ENCODE measurements at places on chromosomes 6 and 20. TPM values are rescaled to one million over a fixed set of nuclear protein-coding genes. Genes with fewer than 3 reads are reported as not detected.

- no peak for DNase-seq
Measured at GRCh38 chr6:26260725-26261490, 104.1 kb upstream of the BTN3A2 start.

GRCh38 chr6:88881451-88881850, 82.0 kb downstream of the RNGTT start:
- DNase-seq = no peak

GRCh38 chr6:41136911-41137310, 17.2 kb downstream of the TREML1 start:
- no peak for DNase-seq

DNA sequence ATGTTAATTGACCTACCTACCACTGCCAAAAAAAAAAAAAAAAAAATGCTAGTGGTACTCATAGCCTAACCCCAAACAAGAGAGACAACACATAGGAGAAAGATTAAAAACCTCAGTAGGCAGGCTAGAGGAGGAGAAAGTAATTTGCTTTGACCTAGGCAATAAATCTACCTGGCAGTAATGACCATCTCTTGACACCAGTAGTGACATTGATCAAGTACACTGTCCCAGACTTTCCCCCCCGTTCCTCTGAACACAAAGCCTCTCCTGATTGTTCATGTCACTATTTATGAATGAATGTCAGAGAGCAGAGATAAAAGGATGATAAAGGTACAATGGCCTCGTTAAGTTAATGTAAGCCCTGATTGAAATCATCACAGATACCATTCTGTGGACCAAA, 746.8 kb downstream of the CBLN4 start:
- DNase-seq = no peak

The MYL9 gene
- total RNA-seq = 29.0 TPM

DNA sequence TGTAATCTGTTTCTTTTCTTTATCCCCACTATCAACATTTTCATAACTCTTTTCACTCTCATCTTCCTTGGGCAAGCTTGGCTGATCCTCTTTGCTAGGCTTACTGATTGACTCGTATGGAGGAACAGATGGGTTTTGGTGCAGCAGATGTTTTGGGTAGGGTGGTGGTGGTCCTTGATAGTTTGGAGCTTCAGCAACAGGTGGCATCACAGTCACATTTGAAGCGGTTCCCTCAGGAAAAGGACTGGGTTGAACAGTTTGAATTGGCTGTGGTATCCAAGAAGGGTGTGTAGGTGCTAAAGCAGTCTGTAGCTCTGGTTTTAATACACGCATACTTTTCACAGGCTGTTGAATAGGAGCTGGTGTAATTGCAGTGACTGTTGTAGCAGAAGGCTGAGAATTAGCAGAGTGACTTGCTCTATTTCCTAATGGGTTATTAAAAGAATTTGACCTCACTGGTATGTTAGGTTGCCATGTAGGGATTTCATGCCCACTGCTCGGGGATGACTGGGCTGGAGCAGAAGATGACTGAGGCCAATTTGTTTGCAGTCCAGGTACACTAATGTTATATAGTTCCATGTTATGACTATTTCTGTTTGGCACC, 34.5 kb downstream of the LATS1 start:
- no peak for DNase-seq

DNA sequence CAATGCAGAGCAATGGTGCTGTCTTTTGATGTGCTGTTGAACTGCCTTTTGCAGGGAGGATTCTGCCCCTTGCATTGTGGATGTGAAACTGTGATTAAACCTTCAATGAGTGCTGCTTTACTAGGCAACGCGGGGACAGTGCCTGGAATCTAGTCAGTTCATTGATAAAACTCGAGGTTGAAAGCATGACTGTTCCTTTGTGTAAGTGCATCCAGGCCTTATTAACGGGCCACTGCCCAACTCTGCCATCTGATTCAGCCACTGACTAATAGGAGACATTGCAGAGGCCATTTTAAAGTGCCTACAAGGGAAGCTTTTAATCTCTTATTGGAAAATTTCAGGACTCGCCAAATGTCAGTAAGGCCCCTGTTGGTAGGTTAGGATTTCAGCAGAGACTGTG, 49.3 kb downstream of the SLC35F1 start:
- peak; percentile 18 for DNase-seq

GRCh38 chr6:37259191-37259590, 1.2 kb upstream of the TMEM217 start:
- peak; percentile 15 for DNase-seq

The BMP6 gene
- total RNA-seq = not detected

The GSTA3 gene
- total RNA-seq = 2.4 TPM

DNA sequence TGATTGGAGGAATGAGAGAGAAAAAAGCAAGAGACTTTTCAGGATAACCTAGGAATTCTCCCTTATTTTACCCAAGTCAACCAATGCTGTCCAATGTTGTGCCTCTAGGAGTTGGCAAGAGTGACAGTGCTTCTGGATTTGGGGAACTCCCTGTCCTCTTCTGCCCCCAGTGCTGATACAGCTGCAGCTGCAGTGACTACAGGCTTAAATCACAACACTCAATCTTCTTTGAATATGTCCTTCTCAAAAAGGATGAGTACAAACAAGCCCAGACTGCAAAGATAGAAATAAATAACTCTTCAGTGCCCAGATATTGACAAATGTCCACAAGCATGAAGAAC, 141.0 kb upstream of the COL21A1 start:
- DNase-seq = no peak

The TTBK1 gene
- total RNA-seq = under 0.01 TPM

The TRIM39 gene
- total RNA-seq = 26.8 TPM

The LY6G6F gene
- not detected for total RNA-seq

DNA sequence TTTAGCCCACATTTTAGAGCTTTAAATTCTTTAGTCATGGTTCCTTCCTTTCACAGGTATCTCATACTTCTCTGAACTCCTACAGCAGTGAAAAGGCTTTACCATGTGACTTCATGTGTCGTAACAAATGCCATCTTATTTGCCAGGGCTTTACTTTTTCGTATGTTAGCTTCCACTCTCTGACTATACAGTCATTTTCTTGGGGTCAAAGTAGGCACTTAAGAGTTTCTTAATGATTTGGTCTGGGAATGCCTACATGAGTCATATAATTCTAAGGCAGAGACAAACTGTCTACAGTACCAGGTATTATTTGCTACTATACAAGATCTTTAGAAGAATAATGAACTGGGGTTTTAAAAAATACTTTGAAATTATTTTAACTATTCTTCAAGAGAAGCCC, 15.0 kb downstream of the RAB23 start:
- peak; percentile 83 for DNase-seq

- no peak for DNase-seq
Measured at GRCh38 chr6:5762561-5762968, 244.2 kb downstream of the NRN1 start.

DNA sequence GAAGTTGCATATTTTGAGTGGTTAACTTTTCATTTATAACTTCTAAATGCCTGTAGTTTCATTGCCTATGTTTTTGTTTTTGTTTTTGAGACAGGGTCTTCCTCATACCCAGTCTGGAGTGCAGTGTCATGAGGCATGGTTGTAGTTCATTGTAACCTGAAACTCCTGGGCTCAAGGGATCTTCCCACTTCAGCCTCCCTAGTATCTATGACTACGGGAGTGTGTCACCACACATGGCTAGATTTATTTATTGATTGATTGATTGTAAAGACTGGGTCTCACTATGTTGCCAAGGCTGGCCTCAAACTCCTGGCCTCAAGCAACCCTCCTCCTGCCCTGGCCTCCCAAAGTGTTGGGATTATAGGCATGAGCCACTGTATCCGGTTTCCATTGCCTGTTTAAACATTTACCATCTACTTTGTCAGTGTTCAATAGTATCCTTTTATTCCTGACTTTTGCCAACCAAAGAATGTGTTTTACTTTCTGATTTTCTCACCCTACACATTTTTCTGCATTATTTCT, 144.6 kb downstream of the CDKAL1 start:
- DNase-seq = no peak

GRCh38 chr6:142207265-142207877, 60.3 kb downstream of the VTA1 start:
- peak; percentile 44 for DNase-seq

DNA sequence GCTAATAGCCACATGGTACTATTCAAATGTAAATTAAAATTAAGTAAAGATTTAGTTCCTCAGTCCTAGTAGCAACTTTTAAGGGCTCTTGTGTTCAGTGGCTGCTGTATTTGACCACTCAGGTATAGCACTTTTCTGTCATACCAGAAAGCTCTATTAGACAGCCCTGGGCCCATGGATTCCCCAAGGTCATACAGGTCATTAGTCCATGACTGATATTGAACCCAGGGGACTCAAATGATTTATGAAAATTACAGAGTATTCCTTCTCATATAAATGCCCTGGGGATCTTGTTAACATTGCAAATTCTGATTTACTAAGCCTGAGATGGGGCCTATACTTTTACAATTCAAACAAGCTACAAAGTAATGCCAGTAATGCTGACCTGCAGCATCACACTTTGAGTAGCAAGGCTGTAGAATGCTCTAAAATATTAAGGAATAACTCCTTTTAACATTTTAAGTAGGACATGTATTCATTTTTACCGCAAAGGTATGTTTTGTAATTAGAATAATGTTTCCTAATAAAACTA, 29.6 kb downstream of the RNF217 start:
- DNase-seq = no peak

The ARMC12 gene
- not detected for total RNA-seq

DNA sequence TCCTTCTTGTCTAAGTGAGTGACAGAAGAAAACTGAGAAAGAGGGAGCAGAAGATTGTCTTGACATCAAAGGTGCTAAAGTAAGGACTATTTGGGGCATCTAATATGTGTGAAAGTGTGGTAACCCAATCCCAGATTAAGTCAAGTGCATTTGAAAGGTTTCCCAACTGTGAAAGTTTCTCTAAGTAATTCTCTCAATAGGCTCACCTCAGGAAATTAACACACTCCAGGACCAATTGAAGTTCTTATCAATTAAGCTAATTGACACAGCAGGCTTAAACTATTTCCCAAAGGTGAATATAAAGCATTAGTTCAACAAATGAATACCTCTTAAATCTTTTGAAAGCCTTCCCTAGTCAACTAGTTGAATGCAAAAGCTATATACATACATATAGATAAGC, 212.8 kb upstream of the FUT9 start:
- DNase-seq = no peak

The HDAC2 gene
- 82.7 TPM for total RNA-seq

DNA sequence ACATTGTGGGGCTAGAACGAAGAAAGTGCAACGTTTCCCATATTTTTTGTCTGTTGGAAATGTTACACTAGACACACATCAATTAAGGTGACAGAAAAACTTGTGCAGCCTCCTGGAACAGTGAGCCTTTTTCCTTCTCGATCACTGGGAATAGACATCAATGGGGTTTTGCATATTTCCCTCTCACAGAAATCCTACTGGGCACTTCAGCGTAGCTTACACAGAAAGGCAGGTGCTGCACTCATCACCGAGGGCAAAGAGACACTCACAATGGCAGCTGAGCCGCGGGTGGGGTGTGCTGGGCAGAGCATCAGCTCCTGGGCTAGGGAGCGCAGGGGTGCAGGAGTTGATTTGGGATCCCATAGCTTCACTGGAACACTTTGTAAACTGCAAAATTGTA, 64.5 kb downstream of the THBS2 start:
- no peak for DNase-seq

- DNase-seq = no peak
Measured at GRCh38 chr6:158506601-158507000, 53.3 kb upstream of the TMEM181 start.

DNA sequence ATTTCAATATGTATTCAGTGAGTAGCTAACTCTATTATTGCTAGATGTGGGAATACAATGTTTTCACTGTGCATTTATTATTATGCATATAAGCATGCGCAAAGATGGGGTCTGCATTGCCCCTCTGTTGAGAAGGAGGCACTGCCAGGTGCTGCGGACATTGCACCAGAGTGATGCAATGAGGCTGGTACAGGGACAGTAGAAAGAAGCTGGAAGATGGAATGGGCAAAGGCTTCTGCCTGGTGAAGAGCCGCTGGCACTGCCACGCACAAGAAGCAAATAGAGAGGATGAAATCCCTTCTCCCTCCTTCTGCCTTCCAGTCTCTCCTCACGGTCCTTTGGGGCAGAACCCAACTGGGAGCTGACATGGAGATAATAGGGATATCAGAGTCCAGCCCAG, 154.5 kb upstream of the TNFAIP3 start:
- DNase-seq = no peak

The ESR1 gene
- not detected for total RNA-seq
